ENCODE measurements at places on chromosomes 2 and 18.

DNA sequence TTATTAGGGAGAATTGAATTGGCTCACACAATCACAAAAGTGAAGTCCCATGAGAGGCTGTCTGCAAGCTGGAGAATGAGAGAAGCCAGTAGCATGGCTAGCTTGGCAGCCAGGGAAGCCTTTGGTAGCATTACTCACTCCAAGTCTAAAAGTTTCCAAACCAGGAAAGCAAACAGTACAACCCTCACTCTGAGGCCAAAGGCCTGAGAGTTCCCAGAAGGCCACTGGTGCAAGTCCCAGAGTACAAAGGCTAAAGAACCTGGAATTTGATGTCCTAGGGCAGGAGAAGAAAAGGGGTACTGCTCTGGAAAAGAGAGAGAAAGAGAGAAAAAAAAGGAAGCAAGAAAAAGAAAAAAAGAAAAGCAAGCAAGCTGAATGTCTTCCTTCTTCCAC is 318.2 kb downstream of the RND3 start:
- DNase-seq: no peak

GRCh38 chr2:189542145-189542882 is 38.3 kb downstream of the SLC40A1 start:
- no peak for DNase-seq

GRCh38 chr2:6730003-6730402 is 135.7 kb downstream of the CMPK2 start:
- no peak for DNase-seq

- no peak for DNase-seq
Observed at GRCh38 chr2:43894743-43895142, 56.0 kb downstream of the ABCG8 start.

DNA sequence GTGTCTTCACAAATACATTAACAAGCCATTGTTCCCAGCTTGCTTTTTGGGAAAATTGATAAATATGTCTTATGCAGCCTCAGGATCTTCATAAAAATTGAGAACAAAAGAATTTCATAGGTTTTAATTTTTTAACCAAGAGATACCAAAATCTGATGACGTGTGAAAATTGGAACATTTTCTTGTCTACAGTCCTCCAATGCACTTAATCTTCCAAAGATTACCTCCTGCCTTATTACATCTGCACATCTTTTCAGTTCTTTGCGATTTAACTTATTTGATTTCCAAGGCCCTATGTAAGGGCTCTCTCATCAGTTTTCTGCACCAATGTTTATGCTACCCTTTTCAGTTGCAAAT is 3.1 kb downstream of the MRPL35 start:
- DNase-seq: no peak

GRCh38 chr18:57121542-57122112 is 25.3 kb upstream of the BOD1L2 start:
- DNase-seq: no peak

GRCh38 chr2:120308038-120308910 is 37.7 kb upstream of the INHBB start:
- no peak for DNase-seq

DNA sequence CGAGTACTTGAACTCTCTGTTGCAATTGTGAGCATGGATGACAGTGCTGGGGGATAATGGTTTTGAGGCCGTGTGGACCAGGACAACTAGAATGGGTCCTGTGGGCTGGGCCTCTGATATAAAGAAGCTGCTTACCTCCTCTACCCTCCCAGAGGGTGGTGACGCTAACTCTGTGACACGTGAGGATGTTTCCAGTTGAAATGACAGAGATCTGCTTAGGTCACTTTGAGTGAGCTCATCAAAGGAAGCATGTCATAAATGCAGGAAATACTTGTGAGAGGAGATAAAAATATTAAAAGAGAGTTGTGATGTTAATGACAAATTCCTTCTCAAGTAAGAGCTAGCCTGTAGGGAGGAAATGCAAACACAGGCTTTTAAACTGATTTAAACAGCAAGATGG is 16.4 kb downstream of the RMC1 start:
- DNase-seq: no peak
